ENCODE measurements at places on chromosomes 7 and 10.

GRCh38 chr10:28722065-28722803 lies 44.9 kb downstream of the BAMBI start:
- DNase-seq: peak; percentile 11

GRCh38 chr10:8375137-8375536 lies 320.6 kb downstream of the GATA3 start:
- DNase-seq: no peak

DNA sequence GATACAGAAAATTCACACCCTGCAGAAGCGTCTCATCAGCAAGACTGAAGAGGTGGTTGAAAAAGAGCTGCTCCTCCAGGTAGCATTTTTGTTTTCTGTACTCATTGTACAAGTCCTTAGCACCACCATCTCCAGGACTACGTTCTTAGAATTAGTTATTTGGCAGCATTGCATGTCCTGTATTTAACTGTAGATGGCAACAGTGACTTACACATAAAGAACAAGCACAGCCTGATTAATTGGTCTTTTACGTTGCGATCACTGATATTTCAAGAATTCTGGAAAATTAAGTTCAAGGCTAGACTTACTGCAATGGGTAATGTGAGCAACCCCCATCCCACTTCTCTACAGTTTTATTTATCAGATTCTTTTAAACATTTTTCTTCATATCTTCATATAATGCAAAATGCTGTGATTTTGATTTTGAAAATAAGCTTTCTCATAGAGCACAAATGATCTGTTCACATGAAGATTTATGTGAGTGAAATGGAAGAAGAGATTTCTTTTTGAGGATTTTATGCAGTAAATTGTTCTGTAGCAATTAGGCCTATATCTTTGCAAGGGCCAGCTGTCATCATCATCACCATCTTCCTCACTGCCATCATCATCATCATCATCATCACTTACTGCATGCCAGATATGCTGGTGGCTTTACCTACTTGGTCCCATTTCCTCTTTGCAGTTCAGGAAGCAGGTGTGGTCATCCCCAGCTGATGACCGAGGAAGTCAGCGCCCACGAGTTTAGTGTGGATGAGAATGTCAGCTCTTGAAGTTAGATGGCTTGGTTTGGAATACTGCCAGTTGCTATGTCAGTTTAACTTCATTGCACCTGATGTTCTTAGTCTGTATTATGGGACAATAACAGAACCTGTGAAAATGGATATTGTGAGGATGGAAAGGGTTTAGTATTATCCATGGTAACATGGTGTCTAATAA lies 53.4 kb downstream of the CFAP58 start:
- peak; percentile 12 for DNase-seq

DNA sequence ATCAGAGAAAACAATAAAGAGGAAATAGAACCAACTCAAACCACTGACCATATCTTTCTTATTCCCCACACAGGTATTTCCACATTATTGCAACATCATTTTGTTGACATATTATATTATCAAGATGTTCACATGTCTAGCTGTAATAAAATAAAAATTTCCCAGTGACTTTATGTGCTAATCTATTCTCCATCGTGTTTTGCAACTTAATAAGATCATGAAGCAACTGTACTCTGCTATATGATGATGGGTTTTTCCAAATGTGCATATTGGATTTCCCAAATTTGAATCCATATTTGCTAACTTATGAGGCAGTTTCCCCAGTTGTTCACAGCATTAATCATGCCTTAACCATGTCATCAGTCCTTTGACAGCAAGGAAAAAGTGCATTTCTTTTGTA lies 127.8 kb downstream of the ITGB8 start:
- DNase-seq: no peak

- DNase-seq: no peak
Measured at GRCh38 chr10:35598379-35598778, 6.8 kb upstream of the GJD4 start.

DNA sequence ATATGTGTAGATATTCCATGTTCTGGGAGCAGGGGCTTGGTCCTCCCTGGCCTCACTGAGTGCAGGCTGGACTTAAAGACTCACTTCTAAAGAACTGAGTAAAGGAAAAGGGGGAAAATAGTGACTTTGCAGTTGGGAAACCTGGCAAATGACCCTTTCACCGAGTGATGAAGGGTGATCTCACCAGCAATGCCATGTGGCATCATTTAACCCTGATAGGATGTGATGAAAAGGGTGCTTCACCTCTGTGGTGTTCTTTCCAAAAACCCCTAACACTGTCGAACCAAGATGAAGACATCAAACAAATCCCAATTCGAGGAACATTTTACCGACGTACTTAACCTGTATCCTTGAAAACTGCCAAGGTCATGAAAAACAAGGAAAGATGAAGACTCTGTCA lies 71.9 kb downstream of the AOAH start:
- DNase-seq: no peak

DNA sequence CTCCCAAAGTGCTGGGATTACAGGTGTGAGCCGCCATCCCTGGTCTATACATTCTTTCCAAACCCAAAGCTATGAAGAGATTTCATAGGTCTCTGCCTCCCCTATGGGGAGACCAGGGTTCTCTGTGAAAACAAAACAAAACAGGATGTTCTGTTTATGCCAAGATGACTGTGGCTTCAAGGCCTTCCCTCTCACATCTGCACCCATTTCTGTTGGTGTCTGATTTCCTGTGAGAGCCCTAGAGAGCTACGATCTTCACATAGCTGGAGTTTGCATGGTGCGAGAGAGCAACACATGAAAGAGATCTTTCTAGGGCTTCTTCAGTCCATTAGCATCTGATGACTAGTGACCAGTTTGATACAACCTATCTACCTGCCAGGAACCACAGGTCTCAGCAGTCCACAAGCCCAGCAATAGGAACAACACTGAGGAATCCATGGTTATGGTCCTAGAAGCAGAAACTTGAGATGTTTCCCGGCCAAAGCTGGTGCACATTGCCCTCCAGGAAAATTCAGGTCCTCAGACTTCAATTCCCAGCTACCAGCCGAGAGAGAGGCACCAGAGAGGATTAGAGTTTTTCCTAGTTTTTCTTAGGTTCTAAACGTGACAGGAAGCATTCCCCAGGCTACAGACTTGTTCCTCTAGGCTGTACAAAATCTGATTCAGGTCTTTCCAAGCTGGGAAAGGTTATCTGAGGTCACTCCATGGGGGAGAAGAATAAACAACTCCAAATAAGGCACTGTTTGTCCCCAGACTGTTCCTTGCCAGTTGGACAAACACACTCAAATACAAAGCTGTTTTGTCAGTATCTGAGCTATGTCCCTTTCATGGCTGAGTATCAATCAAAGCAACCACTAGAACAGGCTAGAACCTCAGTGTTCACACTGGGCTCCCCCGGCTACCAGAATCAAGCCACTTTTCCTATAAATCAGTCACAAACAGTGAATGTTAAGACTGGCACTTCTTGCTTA lies 259.7 kb downstream of the CALN1 start:
- no peak for DNase-seq

- DNase-seq: peak; percentile 28
Measured at GRCh38 chr7:8418629-8419245, 14.7 kb upstream of the NXPH1 start.

GRCh38 chr10:71419750-71420149 lies 23.0 kb downstream of the CDH23 start:
- DNase-seq: no peak

DNA sequence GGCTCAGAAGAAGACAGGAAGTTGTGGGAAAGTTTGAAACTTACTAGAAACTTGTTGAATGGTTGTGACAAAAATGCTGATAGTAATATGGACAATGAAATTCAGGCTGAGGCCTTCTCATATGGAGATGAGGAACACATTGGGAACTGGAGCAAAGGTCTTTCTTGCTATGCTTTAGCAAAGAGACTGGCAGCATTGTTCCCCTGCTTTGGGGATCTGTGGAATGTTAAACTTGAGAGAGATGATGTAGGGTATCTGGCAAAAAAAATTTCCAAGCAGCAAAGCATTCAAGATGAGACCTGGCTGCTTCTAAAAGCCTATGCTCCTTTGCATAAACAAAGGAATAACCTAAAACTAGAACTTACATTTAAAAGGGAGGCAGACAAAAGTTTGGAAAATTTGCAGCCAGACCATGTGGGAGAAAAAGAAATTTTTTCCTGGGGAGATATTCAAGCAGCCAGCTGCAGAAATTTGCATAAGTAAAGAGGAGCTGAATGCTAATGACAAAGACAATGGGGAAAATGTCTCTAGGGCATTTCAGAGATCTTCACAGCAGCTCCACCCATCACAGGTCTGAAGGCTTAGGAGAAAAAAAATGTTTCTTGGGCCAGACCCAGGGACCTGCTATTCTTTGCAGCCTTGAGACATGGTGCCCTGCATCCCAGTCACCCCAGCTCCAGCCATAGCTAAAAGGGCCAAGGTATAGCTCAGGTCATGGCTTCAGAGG lies 16.5 kb upstream of the KCND2 start:
- DNase-seq: no peak

GRCh38 chr7:66638309-66639099 lies 9.8 kb downstream of the KCTD7 start:
- DNase-seq: no peak

DNA sequence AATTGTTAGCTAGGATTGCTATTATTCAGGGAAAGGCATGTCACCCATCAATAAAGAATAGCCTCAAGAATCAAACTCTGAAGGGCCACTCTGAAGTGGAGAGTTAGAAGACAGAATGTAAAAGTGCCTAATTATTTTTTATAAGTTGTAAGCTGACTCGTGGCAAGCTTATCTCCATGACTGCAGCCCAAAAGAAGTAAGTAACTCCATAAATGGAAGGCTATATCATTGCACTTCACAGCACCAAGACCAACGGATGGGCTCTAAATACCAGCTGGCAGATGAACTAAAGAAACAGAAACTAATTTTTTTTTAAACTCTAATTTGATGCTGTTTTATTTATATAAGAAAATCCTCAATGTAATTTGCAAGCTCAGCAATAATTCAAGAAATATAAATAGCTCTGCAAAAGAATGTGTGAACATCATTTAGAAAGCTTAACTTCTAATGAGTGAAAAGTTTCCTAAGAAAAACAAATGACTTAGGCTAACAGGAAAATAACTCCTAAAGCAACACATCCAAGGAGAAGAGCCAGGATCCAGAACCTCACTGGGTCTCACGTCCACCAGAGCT lies 165.5 kb downstream of the SNX13 start:
- no peak for DNase-seq

DNA sequence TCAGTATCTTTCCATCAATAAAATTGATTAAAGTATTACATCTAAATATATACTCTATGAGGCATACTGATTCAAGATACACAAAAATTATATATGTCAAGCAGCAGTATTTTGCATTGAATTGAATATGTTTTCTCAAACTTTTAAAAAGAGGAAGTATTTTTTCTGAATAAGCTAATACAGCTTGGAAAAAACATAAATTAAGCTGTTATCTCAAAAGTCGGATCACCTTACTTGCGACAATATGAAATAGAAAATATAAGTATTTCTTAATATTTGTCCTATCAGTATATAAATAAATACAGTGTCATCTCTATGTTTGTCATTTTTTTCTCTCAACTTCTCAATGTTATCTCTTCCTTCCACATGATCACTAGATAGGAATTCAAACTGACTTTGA lies 139.3 kb downstream of the MBL2 start:
- DNase-seq: no peak

DNA sequence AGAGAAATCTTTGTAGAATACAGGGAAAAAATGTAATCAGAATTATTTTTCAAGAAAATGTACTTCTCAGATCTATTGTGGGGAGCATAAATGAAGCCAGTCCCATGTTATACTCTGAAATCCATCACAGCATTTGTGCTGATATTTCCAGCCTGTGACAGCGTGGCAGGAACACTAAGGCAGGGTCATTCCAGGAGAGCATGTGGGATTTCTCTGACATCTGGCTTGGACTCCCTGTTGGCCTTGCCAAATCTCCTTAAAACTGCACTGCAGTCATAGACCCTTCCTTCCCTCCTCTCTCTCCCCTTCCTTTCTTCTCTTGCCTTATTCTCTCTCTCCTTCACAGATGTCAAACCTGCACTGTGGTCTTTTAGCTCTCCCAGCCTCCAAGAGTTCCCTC lies 6.5 kb upstream of the TSPAN13 start:
- no peak for DNase-seq

DNA sequence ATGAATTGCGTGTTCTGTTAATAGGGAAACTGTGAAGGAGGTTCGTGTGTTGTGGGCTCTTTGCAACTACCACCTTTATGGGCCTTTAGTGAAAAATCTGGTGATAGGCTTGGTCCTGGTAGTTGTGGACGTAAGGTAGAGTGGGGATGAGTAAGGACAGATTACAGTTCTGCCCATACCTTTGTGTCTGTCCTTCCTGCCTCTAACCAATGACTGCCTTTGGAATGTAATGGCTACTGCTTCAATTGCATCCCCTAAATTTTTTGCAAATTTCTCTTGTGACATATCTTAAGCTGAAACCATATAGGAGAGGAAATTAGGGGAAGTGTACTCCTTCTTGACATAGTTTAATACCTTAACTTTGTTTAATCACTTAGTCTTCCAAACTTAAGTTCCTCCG lies 82.3 kb downstream of the ADK start:
- DNase-seq: no peak

DNA sequence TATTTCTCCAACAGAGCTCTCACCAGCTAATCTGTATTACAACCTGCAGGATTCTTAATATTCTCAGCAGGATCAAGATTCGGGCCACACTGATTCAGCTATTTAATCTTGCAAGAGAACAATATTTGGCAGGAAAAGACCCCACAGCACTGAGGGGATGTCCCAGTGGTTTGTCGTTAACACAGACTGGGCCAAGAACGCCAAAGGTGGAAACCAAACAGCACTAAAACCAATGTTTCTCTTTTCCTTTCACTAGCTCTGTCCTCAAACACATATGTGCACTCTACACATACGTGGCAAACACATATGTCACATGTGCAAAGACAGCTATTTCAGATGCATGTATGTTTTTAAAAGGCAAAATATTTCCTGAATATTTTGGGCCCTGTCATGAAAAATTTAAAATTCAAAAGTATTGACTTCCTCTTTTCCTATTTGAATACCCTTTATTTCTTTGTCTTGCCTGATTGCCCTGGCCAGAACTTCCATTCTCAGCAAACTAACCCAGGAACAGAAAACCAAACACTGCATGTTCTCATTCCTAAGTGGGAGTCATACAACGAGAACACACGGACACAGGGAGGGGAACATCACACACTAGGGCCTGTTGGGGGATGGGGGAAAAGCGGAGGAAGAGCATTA lies 51.7 kb upstream of the NEBL start:
- DNase-seq: no peak

- DNase-seq: no peak
Measured at GRCh38 chr10:31490858-31491504, 172.0 kb downstream of the ZEB1 start.

GRCh38 chr10:60480865-60481563 lies 91.3 kb upstream of the ANK3 start:
- DNase-seq: peak; percentile 67

- no peak for DNase-seq
Measured at GRCh38 chr7:69516238-69516820, 81.9 kb upstream of the AUTS2 start.
